Fibroblast of skin of scalp (primary cell): ENCODE measurements at places on chromosomes 5 and 9.

DNA sequence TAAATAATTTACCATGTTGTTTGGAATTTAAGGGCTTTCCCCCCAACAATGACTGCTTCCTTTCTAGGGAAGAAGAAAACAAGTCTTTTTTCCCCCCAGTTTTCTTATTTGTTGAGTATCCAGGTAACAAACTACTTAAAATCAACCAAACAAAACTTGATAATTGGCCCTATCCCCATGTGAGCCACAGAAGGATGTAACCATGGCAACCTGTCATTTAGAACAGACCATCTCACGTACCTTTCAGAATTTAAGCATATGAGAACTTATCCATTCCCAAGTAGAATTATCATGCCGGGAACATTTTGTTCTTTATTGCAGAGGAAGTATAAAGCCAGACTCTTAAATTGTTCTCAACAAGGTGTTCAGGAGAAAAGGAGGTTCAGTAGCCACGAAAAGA, 392.3 kb downstream of the CETN3 start:
- no peak for DNase-seq

DNA sequence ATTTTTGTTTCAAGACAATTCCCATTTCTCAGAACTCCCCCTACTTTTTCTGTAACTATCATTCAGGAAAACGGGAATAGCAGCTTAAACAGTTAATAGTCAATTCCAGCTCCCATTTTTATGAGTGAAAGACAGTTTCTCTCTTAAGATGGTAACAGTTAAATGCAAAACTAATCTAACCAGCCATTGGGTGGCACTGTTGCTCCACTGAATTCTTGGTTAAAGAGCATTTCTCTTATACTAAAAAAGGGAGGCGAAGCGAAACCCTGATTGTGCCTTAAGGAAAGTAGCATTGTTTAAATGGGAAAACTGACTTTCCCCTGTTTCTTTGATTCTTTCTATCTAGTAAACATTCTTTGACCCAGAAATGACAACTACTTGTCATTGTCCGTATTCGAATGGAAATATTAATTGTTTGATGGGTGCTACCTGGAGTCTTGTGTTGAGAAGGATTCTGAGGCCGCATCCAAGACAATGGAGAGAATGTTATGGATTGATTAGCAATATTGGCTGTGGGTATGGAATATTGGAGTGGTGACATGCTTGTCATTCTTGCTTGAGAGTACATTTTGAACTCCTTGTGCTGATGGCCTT, 507.8 kb downstream of the MAT2B start:
- DNase-seq: peak; percentile 78

- DNase-seq: no peak
Measured at GRCh38 chr5:32241034-32241783, 67.1 kb upstream of the GOLPH3 start.

- DNase-seq: no peak
Measured at GRCh38 chr9:89026876-89027275, 35.6 kb downstream of the S1PR3 start.

GRCh38 chr5:6827526-6828219, 114.4 kb downstream of the TENT4A start:
- DNase-seq: no peak

GRCh38 chr9:5364294-5365024, 24.8 kb upstream of the RLN1 start:
- peak; percentile 3 for DNase-seq
